ENCODE measurements at places on chromosomes 12 and 14.

DNA sequence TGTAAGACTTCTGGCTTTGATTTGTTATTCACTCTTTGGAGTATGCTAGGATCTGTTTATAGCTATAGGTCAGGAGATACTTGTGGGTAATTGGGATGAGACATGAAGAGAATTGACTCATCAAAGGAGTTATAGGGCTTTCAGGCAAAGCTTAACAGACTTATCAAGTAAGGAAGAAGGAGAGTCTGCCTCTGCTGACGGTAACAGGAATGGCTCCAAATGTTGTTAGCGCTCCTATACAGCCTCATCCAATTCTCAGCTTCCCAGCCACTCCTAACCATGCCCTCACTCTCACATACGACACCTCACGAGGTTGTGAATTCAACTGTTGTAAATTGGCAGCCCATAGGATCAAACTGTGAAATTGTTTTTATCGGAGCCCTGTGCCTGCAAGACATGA lies 140.5 kb downstream of the KCNA5 start:
- DNase-seq, result no peak

GRCh38 chr12:105674871-105675699 lies 344.6 kb downstream of the C12orf75 start:
- no peak for DNase-seq

DNA sequence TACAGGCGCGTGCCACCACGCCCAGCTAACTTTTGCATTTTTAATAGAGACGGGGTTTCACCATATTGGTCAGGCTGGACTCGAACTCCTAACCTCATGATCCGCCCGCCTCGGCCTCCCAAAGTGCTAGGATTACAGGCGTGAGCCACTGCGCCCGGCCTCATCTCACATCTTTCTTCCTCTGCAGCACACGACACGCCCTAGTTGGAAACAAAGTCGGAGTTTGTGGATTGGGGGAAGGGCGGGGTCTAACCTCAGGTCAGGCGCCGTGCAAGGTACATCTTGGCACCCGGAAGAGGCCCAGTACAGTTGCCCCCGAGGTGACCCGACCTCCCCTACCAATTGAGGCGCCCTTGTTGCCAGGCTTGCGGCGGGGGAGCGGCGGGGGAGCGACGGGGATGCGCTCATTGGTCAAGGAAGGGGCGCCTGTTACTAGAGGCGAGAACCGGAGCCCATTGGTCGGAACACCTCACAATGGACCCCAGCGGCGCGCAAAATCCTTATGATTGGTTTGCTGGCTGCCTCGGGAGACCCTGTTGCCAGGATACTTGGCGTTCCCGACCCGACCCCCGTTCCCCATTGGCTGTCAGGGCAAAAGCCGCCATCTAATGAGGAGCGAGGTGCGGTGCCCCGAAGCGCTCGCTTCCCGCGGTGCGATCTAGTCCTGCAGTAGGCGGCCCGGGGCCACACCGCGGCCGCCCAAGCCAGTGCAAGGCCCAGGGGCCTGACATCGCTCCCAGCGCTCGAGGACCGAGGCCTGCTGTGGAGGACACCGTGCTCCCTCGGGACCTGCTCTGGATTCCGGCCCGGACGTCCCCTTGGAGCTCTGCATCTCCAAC lies at the start of gene REC8:
TSS of gene REC8 (plus strand) at position 659 of the 839 bp plus-strand sequence. CDS start 473 bp downstream, outside the sequence.
- DNase-seq, result peak; percentile 31

DNA sequence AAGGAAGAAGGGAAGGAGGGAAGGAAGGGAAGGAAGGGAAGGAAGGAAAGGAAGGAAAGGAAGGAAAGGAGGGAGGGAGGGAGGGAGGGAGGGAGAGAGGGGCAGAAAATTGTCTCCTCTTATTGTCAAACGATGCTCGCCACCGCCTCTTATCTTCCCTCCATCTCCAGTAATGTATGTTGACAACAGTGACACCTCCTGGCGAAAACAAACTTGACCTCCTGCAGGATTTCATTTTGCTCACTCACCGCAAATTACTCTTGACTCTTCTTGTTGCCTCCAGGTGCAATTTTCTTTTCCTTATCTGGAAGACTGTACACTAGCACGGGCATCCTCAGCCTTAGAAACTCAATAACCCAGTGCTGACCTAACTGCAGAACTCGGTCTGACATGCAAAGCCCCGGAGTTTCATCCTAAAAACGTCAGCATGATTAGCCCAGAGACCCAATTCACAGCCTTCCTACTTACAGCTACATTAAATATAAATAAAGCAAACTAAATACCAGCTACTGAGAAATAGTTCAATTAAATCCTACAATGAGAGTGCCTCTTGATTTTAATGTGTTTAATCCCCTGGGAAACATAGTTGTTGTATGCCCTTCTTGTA lies 512.4 kb upstream of the TMPO start:
- no peak for DNase-seq

GRCh38 chr12:108635201-108635996 lies 1.7 kb upstream of the SELPLG start:
- DNase-seq, result no peak

DNA sequence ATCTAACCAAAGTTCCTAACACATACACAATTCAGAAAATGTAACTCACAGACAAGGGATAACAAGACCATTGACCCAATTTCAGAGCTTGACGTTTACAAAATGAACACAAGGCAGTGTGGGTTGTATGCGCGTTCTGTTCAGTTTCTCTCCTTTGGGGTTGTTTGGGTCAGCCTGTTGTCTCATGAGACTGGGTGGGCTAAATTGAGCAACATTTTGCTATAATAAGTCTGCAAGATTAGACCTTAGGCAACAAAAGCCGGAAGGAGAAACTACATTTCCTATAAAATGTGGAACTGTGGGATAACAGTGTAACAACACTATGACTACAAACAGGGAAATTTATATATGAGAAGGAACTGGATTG lies 18.8 kb upstream of the LTA4H start:
- no peak for DNase-seq

- no peak for DNase-seq
Measured at GRCh38 chr12:125129179-125129571, 63.9 kb downstream of the AACS start.

DNA sequence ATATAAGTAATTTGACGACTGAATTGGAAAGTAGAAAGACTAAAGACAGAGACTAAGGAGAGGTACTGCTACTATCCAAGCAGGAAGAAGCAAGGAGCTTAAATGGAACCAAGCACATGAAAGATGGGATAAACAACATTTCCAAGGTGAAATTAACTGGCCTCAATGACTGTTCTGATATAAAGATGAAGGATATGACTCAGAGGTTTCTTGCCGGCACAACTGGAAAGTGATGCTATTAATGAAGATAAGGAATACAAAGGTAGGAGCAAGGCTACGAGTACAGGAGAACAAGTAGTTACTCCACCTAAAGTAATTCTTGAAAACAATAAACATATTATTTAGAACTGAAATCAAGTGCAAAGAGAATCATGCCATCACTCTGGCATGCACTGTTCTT lies 6.4 kb downstream of the SNX6 start:
- no peak for DNase-seq

DNA sequence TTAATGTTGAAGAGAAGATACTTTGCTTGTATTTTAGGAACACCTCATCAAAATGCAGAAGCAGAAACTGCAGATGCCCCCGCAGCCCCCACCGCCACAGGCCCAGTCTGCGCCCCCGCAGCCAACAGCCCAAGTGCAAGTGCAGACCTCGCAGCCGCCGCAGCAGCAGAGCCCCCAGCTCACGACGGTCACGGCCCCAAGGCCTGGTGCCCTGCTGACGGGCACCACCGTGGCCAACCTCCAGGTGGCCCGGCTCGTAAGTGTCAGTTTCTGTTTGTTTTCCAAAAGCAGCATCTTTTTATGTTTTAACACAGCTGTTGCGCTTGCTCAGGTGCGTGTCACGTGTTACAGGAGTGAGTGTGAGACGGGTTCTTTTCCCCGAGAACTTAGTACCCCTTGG lies 79.5 kb downstream of the DDX51 start:
- no peak for DNase-seq

DNA sequence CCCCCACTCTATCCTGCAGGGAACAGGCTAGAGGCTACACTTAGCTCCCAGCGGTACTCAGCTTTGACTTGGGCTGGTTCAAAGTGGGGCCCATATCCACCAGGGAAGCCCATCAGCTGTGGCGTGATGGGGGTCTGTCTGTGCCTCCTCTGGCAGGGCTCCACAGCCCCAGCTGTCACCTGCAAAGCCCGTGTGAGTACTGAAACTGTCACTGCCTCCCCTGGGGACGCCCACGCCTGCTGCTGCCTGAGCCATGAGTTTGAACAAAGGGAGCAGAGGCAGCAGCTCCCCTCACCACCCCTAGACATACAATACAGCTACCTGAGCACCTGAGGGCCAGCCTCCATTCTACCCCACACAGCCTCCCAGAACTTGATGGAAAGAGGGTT lies 5.0 kb downstream of the REM2 start:
- peak; percentile 55 for DNase-seq

DNA sequence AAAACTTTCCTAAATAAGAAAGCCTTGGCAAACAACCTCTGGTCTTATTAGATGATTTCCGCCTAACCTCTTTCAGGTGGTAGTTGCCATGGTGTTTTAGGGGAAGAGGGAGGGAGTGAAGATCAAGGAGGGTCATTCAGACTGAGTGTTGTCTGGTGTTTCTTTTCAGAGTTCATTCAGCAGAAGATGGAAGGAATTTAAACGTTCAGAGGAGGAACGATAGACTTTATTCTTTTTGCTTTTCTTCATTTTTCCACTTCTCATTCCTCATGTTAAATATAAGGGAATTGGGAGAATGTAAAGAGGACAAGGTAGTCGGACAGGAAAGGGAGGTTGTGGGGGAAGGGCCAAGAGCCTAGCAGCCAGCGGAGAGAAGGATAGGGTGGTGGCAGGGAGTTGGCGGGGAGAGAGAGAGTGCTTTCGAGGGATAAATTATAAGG lies 17.4 kb upstream of the SALL2 start:
- DNase-seq, result no peak

- no peak for DNase-seq
Measured at GRCh38 chr12:48028541-48029431, 24.5 kb upstream of the COL2A1 start.

GRCh38 chr12:13436696-13437391 lies 240.3 kb downstream of the EMP1 start:
- DNase-seq, result no peak

DNA sequence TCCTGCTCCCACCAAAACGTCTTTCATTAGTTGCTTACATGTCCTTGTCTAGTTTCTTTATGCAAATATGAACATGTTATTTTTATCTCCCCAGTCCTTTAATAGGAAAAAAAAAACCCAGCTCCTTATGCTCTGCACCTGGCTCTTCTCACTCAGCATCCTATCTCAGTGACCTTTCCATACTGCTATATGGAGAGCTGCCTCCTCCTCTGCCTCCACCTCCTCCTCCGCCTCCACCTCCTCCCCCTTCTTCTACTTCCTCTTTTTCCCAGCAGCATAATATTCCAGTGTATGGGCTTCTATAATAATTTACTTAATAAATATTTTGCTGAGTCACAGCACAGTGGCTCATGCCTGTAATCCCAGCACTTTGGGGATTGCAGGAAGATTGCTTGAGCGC lies 31.5 kb downstream of the ABCB9 start:
- DNase-seq, result no peak

DNA sequence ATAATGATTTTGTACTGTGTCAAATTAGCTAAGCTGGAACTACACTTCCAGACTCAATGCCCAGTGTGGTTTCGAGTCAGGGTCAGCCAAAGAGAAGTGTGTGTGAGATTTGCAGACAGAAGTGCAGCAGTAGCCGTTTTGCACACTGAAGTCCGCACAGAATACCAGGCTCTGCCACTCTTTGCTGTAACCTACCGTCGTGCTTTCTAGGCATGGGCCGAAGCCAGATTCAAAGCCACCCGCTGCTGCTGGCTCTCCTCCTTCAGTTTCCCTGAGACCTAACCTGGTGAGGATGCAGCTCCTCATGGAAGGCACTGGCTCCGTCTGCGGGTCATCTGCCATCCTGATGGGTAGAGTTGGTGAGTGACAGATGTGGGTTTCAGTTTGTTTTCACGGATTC lies 48.8 kb downstream of the LRTM2 start:
- DNase-seq, result no peak

DNA sequence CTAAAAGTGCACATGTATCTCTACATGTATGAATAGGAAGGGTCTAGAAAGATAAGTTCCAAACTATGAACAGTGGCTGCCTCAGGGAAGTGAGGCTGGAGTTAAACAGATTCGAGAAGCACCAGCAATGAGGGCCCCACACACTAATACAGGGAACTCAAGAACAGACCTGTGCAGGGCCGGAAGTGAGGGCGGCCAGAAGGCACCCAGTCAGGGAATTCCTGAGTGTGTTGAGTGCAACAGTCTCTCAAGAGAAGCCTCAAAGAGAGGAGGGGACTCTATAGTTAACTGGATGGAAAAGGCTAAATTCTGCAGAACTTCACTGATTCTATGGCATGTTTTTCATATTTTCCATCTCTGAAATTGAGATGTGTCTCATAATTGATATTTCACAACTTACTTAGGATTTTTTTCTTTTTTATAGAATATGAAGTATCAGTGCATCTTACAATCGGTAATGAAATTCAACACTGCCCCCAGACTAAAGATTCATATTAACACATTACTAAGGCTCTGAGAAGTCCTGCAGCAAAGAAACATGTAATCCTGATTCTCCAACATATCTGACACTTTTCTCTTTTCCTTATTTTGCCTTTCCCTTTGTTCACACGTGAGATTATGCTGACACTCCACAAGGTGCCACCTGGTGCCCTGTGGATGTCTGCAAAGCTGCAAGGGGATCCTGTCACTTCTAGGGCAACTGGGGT lies 61.3 kb downstream of the CHGA start:
- no peak for DNase-seq

DNA sequence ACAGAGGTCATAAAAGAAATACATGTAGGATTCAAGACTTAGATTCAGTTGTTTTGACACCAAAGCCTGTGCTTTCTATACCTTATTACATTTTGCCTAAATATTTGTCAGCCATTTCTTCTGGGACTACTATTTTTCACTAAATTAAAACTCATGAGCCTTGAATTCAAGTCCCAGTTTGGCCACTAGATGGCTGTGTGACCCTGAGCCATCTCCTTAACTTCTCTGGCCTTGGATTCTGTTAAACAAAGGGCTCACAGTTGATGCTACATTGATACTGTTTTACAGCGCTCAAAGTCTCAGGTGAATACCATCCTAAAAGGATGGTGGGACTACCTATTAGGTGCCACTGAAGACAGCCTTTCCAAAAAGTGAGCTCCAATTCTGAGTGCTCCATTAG lies 39.6 kb upstream of the CCDC198 start:
- DNase-seq, result no peak

DNA sequence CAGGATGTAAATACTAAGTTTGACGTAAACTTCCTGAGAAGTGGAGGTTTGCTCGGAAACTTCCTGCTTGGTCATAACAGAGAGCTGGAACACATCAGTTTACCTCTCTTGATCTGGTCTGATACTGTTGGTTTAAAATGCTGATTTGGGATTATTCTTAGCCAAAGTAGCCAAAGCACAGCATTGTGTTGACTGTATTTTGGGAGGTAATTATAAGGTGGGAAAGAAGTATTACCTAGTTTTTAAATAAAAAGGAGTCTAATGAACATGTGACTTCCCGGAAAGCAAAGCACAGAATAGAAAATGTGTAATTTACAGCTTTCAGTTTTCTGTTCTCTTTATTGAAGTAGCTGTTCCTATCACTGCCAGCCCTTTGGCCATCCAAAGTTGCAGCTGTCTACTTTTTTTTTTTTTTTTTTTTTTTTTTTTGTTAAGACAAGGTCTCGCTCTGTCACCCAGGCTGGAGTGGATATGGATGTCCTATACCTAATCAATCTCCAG lies 52.2 kb upstream of the SRP54 start:
- DNase-seq, result no peak
